CD8-positive, alpha-beta memory T cell (primary cell): ENCODE measurements at places on chromosomes 11 and 22.

DNA sequence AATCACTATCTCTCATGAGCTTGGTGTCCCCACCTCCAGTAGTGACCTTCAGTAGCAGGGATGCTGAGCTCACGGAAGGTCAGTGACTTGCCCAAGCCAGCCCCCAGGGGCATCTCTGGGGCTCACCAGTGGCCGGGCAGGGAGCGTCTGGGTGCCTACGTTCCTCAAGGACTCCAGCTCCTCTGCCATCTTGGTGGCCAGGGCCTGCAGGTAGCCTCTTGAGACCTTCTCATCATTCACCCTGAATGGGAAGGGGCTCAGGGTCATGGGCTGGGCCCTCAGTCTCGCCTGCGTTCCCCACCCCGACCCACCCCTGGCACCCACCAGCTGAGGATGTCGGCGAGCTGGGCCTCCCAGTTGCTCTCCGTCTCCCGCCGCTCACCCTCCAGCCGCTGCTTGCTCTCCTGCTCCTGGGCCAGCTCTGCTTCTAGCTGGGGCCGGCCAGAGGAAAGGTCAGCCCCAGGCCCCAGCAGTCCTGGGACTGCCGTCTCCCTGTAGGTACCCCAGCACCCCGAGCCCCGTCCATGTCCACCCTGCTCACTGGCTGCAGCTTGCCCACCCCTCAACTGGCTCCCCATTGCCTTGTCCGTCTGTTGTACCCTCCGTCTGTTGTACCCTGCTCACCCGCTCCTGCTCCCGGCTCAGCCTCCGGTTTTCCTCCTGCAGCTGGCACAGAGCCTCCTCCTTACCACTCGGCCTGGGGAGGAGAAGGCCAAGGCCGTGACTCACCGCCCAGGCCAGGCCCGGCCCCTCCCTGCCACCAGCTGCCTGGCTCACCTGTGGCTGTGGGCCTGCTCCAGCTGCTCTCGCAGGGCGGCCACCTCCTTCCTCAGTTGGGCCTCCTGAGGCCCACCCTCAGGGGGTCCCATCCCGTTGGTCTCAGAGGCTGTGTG, 9.5 kb downstream of the CDC42BPG start:
- DNase-seq, result no peak

DNA sequence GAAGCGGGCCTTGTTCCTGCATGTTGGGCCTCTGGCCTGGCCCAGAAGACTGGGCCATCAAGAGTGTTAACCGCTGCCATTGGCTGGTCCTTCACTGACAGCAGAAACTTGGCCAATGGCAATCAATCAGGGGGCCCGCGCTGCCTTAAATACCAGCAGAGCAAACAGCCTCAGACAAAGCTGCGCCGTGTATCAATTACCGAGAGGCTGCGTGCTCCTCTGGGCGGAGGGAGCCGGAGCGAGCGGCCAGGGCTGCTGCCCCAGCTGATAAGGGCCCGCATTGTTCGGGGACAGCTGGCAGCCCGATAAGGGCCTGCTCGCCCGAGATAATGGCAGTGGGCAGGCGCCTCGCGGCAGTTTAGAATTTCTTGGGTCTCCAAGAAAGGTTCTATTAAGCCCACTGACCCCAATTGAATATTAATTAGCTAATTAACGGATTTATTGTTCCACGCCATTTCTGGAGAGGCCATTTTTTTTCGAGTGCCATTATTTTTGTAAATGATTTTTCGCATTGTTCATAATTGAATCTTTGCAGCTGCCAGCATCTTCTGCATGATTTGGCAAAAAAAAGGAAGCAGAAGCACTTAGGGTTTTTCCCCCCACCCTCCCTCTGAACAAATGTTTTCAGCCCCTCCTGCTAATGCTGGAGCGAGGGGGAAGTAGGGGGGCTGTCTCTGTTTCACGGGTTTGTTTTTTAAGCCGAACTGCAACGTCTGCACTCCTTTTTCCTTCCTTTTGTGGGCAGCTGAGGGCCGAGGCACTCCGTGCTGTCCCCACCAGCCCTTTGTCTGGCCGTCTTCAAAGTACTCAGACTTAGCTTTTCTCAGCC, 37.6 kb upstream of the RIC3 start:
- no peak for DNase-seq

DNA sequence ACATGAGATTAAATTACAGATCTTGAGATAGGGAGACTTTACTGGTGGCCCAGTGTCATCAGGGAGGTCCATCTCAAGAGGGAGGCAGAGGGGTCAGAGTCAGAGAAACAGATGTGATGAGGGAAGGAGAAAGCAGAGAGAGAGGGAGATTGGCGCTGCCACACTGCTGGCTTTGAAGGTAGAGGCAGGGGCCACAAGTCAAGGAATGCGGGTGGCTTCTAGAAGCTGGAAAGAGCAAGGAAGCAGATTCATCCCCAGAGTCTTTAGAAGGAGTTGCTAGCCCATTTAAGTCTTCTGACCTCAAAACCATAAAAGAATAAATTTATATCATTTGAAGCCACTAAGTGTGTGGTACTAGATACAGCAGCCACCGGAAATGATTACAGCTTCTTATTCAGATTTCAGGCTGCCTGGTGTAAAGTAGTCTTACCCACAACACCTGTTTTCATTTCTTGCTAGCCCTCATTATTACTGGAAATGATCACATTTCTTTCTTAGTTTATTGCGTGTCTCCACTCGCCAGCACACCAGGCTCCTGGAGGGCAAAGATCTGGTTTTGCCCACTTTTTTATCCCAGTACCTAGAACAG, 12.6 kb upstream of the SERPINH1 start:
- DNase-seq, result no peak

DNA sequence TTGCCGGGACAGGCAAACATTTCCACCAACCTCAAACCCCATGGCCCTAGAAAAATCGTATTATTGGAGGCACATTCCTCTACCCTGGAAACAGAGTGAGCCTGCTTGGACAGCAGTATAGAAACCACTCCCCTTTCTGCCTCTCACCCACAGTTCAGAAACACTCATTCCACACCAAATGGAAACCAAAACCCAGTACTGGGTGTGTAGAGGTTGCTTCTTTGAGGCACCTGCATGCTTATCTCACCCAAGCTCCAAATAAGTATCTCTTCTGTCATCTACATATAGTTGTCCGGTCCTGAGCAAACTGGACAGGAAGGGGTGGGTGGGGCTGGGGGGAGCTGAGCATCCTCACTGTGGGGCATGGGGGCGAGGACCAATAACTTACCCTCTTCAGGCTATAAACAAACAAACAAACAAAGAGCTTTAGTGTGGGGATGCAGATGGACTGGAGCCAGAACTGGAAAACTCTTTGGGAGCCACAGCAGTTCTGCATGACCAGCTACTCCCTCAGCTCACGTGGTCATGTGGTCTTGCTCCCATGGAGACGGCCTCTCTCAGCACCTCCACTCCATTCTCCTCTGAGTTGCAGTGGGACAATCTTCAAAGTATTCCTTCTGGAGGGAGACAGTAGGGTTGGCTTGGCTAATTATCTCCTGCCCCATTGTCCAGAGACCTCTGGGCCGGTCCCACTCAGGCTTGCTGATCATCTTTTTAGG, 1.0 kb upstream of the PLAAT2 start:
- no peak for DNase-seq

DNA sequence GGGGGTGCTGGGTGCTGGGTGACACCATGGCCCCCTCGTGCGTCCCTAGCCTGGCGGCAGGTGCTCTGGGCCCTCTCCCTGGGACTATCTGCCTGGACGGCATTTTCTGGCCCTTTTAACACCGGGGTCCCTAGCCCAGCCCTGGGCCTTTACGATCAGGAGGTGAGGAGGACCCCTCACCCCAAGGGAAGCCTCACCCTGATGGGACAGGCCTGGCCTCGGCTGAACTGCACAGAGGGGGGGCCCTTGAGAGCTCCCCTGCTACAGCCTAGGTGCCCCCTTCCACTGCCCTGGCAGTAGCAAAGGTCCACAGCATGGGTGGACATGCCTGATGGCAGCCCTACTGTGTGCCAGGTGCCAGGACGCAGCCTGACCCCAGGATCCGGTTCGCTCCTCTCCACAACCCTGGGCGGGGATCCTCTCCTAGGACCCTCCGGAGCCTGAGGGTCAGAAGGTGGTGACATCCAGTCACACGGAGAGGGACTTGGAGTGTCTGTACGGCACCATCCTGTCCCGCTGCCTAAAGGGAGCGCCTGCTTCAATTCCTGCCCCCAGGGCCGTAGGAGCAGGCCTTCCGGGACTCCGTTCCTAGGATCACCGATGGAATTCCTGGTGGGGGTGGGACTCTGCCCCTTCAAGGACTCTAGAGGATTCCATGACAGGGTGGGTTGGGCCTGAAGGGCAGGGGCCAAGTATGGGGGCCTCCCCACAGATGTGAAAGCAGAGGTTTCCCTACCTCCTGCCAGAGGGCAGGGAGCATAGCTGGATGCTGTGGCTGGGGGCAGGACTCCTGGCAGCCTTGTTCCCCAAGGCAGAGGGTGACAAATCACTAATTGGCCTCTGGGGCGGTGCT, 33.0 kb upstream of the TH start:
- DNase-seq, result no peak

DNA sequence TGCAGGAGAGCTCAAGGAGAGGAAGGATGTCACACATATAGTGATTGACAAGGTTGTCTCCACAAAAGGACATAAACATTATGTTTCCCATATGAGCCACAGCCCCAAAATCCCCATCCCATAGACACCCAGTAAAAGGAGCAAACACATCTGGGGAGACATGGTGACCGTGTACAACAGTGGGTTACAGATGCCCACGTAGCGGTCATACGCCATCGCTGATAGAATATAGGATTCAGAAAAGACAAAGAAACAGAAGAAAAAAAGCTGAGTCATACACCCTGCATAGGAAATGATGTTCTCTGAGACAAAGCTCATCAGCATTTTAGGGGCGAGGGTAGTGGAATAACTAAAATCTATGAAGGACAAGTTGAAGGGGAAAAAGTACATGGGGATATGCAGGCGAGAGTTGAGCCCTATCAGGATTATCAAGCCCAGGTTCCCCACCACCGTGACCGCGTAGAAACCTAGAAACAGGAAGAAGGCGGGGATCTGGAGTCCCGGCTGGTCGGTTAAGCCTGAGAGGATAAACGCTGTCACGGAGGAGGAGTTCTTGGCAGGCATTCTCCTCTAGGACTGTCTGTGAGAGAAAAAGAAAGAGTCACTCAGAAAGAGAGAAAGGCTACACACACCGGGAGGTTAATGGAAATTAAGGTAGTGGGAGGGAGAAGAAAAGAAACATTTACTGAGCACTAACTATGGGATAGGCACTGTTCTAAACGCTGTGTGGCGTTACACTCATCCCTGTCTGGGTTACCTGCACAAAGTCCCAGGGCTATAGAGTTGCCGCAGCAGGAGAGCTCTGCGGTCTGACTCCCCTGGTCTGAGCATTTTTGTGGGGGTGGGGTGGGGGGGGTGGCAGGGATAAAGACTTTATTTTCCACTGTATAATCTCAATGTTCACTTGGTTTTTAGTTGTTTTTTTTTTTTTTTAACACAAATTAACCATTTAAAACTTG, 36.1 kb upstream of the OR8B8 start:
- DNase-seq, result no peak

- no peak for DNase-seq
Observed at GRCh38 chr22:48581796-48582469, 1245.7 kb downstream of the BRD1 start.

GRCh38 chr22:44259366-44260215, 53.2 kb downstream of the SHISAL1 start:
- no peak for DNase-seq

DNA sequence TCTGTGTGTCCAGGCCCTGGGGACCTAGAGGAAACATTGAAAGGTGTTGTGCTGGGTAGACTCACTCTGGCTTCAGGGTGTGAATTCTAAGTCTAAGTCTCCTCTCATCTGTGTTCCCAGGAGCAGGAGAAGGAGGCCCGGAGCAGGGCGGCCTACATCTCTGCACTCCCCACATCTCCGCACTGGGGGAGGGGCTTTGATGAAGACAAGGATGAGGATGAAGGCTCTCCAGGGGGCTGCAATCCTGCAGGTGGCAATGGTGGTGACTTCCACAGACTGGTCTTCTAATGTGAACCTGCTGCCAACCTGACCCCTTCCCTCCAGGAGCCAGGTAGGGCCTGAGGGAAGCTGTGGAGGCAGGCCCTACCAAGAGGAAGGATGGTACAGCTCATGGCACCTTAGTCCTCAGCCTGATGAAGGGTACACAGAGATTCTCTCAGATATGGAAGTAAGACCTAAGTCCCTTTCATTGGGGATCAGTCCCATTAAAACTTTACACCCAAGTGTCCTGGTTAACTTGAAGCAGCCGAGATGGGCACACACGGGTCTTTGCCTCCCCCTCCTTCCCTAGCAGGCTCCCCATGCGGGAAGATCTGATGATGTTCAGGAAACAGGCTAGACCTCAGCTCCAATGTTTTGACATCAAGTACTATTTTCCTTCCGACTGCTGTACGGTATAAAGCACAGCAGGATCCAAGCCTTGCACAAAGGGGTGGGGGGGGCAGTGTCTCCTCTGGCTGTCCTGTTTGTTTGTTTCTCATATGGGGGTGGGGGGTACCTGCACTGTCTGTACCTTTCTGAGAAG, 25.0 kb downstream of the USP35 start:
- DNase-seq, result no peak

- peak; percentile 34 for DNase-seq
Observed at GRCh38 chr11:124865902-124866851, 945 bp downstream of the ROBO3 start.

DNA sequence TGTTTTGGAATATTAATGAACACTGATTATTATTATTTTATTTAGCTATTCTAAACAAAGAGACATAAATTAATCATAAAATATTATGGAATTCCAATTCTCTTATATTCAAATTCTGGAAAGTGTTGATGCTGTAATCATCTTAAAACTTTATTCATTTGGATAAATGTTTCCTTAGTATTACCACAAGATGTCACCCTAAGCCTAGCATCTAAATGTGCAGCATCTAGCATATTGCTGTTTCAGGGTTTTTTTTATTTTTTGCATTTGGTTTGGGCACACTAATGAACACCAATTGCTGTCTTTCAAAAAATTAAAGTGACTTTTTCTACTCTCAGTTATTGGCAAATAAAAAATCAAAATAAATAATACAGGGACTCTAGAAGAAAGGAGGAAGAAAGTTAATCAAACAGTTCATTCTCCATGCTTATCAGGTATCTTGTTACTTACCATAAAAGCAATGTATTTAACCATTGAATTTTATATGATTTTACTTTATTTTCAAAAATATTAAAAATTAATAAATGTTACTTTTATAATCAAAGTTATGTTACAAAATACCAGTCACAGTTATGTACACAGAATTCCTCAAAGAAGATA, 31.8 kb downstream of the DLG2 start:
- no peak for DNase-seq

DNA sequence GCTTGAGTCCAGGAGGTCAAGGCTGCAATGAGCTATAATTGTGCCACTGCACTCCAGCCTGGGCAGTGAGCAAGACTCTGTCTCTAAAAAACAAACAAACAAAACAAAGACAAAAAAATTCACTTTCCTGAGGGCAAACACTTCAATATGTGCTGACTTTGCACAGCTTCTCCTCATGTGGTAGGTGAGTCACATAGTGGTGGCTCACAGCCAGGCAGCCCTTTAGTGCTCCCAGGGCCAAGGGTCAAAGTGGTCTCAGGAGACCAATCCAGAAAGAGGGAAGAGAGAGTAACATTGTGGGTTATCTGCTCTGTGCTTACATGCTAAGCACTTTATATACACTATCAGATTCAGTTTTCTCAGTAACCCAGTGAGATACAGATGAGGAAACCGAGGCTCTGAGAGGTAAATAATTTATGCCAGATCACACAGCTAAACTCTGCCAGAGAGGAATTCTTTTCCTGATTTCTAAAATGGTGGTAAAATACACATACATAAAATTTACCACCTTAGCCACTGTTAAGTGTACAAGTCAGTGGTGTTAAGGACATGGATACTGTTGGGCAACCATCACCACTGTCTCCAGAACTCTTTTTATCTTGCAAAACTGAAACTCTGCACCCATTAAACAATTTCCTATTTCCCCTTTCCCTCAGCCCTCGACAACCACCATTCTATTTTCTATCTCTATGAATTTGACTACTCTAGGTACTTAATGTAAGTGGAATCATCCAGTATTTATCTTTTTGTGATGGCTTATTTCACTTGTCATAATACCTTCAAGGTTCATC, 231.7 kb upstream of the NARS2 start:
- DNase-seq, result no peak
